Fibroblast of pulmonary artery (primary cell): ENCODE measurements at places on chromosomes 7 and 10.

- DNase-seq = no peak
These were observed 9.3 kb downstream of the LIPA start for GRCh38 chr10:89242345-89242684.

DNA sequence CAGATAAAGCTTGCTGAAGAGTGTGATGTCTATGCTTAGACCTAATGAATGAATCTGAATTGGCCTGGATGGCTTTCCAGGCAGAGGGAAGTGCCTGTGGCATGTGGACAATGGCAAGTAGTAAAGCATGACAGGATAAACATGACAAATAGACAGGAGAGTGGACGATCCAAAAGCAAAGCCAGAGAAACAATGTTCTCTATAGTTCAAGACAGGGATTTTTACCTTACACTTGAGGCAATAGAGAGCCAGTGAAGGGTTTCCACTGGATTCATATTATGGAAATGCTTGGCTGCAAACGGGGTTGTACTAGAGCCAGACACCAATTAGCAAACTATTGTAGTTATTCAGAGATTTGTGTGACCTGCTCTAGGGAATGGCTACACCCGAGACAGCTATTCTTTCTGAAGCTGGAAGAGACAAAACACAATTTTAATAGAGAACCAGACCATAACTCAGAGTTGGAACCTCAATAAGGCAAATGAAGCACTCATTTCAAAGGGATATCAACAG, 2.3 kb downstream of the AGMO start:
- no peak for DNase-seq

DNA sequence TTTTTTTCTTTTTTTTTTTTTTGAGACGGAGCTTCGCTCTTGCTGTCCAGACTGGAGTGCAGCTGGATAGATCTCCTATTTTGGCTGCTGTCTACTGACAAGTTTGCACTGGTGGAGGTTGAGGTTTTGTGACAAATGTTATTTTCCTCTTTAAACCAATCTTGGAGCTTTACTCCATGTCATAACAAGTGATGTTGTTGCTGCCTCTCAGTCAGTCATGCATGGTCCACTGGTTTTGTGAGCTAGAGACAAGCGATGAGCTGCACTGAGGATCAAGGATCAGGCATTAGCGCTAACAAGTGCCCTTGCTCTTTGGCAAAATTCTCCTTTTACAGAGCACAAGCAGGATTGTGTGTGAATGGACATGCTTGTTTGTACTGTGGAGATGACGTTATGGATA, 805 bp upstream of the WDFY4 start:
- no peak for DNase-seq

DNA sequence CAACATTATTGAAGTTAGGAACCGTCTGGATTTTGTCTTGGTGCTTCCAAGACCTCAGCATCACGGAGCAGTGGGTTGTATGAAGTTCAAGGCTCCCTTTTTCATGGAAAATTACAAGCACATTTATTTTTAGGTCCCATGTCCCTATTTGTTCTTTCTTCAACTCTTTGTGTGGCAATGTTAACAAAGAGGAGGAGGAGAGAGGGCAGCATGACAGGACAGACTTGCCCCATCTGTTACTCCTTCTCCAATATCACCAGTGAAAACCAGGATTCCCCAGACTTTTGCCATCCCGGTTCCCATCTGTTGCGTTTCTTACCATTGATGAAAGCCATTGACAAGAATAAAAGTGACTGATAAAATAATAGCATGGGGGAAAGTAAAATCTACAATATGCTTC, 28.6 kb downstream of the EEPD1 start:
- no peak for DNase-seq

DNA sequence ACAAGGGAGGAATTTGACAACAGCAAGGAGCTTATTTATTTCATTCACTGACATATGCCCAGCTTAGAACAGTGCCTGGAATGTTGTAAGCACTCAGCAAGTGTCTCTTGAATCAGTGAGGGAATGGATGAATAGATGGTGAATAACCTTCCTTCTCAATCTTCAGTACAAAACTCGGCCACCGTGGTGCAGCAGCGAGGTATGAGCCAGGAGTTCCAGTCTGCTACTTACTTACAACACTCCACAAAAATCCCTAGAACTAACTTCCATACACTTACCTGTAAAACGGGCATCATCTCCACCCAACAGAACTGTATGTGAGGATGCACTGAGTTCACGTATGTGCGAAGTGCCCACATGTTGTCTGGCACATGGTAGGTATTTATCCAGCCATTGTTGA, 237.4 kb downstream of the WDR11 start:
- DNase-seq = no peak

GRCh38 chr10:92810934-92811532, 37.3 kb upstream of the EXOC6 start:
- no peak for DNase-seq
